ENCODE measurements at places on chromosomes 13 and 19.

DNA sequence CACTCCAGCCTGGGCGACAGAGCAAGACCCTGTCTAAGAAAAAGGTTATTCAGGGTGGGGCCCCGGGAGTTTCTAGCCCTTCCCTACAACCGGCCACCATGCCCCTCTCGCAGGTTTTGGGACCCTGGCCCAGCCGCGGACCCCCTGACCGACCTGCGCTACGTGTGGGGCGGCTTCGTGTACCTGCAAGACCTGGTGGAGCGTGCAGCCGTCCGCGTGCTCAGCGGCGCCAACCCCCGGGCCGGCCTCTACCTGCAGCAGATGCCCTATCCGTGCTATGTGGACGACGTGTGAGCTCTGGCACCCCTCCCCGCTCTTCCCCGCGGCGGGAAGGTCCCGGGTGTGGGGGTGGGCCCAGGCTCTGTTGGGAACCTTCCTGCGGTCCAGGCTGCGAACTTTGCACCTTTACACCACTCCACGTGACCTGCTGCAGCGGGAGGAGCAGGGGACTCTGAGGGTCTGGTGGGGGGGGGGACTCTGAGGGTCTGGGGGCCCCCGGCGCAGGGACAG lies 6.3 kb downstream of the ABCA7 start:
- no peak for DNase-seq

- no peak for DNase-seq
These were observed 22.9 kb downstream of the PPP5C start for GRCh38 chr19:46369817-46370216.

GRCh38 chr19:29878973-29879654 lies 62.9 kb upstream of the URI1 start:
- no peak for DNase-seq

DNA sequence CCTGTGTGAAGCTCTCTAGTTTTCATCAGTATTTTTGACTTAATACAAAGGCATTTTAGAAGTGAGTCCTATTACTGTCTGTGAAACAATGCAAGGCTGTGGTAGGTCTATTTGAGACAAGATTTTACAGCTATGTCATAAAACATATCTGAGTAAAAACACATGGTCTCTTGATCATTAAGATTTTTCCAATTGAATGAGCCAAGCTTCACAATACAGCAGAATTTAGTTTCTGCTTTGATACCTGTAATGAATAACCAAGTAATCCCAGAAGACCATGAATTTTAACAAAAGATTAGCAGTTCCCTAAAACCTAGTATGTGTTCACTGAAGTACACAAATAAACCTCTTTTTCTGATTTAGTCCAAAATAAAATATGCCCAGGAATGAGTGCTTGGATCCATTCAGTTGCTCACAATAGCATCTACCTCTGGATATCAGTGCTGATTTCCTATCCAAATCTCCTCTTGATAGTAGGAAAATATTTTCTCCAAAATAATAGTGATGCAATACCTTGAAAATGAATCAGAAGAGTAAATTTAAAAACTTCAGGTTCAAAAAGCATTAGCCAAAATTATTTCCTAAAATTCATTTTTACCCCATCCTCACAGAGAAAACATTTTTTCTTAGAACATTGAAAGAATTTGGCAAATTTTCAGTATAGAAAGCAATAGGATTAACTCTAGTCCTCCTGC lies 533.5 kb upstream of the SGCG start:
- no peak for DNase-seq

DNA sequence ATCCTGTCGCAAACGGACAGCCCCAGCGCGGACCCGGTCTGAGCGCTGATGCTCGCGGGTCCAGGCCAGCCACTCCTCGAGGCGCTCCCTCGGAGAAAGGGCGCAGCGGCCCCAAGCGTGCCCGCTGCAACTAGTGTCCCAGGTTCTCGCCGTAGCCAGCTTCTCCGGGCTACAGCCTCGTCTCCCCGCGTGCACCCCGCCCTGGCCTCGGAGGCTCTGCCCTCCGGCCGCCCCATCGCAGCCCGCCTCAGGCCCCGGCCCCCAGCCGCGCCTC lies 487 bp downstream of the FLT1 start:
- peak; percentile 56 for DNase-seq

GRCh38 chr19:46898731-46899130 lies 37.9 kb downstream of the ARHGAP35 start:
- no peak for DNase-seq

- no peak for DNase-seq
These were observed 70.6 kb upstream of the MEDAG start for GRCh38 chr13:30835442-30835841.

GRCh38 chr19:10769533-10770491 lies 51.9 kb downstream of the DNM2 start:
- DNase-seq = peak; percentile 28

GRCh38 chr13:99027661-99028425 lies 50.0 kb upstream of the DOCK9 start:
- no peak for DNase-seq

DNA sequence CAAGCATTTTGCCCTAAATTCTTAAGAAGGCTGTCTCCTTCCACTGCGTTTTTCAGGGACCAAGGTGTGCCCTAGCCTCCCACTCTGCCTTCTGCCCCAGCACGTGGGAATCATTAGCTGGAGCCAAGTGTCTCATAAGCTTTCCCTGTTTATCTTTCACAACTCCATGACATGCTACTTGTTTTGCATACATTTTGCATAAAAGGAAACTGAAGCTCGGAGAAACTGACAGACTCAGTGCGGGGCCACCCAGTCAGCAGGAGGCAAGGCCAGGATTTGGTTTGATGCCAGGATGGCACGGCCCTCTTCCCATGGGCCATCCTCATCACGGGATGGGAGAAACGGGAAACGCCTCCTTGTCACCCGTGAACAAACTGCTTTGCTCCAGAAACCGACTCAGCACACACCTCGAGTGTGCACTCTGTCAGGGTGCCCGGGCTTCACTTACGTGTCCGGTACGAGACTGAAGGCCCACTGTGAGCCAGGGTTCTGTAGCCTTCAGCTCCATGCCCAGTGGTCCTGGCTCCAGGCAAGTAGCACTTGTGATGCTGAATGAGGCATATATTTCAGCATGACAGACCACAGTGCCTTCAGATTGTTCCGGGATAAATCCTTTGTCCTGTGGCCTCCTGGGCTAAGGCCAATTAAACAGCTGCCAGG lies 9.6 kb downstream of the CEBPA start:
- no peak for DNase-seq

DNA sequence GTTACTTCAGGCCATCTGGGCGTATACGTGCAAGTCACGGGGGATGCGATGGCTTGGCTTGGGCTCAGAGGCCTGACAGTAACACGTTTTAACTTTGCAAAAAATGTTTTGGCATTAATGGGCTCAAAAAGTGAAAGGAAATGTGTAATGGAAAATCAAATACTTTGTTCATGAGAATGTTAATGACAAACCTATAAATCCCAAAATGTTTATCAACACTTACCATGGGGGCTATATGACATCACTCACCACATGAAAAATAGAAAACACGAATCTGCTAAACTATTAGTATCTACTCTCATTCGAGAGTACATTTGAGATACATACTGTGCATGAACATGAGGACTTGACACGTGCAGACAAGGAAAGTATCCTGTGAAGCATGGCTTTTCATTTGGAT lies 91.7 kb downstream of the FAM216B start:
- no peak for DNase-seq

GRCh38 chr13:75271846-75272245 lies 210.1 kb downstream of the TBC1D4 start:
- peak; percentile 41 for DNase-seq

- no peak for DNase-seq
These were observed 12.9 kb downstream of the CEBPG start for GRCh38 chr19:33386361-33386858.

GRCh38 chr19:10327793-10328192 lies 5.5 kb downstream of the RAVER1 start:
- DNase-seq = no peak

DNA sequence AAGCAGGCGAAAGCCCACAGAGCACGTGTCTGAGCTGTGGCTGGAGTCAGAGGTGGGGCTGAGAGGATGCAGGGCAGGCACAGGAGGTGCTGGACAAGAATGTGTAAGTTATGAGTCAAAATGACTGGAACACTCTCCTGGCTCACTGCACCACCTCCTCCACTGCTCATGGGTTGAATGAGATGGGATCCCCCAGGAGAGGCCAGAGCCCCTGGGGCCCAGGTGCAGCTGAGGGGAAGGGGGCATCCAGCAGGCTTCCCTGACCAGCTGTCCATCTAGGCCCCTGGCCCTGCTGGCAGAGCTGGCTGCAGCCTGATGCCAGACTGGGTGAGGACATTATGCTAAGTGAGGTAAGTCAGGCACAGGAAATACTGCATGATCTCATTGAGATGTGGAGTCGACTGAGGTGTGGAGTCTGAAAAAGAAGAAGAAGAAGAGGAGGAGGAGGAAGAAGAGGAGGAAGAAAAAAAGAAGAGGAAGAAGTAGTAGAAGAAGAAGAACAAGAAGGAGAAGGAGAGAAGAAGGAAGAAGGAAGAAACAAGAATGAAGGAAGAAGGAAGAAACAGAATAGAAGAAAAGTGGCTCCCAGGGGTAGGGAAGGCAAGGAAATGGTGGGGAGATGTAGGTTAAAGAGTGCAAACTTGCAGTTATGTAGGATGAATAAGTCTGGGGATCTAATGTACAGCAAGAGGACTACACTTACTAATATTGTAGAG lies 747.4 kb downstream of the UQCRFS1 start:
- DNase-seq = no peak

GRCh38 chr13:93655154-93655553 lies 428.5 kb downstream of the GPC6 start:
- DNase-seq = no peak

DNA sequence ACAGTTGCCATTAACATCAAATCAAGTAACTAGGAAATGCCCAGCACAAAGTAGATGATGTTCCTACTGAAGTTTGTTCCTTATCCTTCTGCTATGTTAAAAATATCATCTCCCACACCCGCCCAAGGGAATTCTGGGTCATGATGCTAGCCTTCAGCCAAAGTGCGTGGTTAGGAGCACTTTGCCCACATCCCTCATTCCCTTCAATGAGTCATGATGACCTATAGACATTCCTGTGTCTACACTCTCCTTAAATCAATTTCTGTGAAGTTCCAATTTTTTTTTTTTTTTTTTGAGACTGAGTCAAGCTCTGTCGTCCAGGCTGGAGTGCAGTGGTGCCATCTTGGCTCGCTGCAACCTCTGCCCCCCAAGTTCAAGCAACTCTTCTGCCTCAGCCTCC lies 17.0 kb downstream of the RXFP2 start:
- peak; percentile 54 for DNase-seq

DNA sequence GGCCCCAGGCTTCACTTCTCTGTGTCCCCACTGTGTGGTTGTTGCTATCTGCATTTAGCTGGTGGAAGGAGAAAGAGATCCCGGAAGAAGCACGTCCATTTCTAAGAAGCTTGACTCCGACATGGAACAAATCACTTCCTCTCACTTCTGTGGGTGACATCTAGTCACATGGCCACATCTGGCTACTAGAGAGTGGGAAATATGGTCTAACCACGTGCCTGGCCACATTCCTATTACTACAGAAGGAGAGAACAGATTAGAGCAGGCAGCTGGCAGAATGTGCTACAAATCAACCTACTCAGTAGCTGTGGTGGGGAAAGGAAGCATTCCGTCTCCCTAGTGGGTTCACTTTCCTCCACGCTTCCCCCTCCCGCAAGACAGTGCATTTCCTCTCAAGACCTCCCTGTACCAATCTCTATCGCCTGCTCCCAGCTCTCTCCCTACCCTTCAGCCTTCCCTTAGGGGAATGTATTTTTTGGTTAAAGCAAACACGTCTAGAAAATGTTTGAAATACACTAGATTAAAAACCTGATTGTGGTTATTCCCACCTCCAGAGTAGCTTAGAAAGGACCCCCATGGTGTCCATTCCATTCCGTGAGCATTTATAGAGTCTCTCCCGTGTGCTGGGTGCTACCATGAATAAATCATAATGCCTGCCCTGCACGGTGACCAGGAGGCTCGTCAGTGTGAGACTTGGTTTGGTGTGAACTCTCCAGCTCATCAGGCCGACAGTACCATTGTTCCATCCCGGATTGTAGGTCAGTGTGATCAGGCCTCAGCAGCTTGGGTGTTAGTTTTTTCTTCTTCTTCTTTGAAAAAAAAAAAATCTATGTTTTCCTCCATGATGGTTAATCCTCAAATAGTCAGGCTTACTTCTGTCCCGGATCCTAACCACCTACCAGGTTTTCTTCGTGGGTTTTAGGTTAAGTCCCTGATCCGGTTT lies 8.0 kb upstream of the AMER2 start:
- DNase-seq = no peak

- peak; percentile 63 for DNase-seq
These were observed 513 bp downstream of the MIER2 start for GRCh38 chr19:343941-344624.

DNA sequence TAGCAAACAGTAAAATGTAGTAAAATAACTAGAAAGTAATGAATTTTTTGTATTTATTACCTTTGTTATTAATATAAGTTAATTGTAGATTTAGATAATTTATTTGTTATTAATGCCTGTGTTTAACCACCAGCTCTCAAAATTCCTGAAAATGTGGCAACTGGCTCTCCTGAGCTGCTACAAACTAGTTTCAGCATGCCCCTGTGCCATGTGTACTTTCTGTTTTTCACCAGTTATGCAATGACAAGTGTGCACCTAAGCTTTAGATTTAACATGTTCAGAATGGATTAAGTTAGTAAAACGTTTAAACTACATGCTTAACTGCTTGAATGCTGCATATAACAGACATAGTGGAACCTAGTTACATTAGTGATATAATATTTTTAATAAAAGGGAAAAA lies 88.1 kb downstream of the POSTN start:
- no peak for DNase-seq

DNA sequence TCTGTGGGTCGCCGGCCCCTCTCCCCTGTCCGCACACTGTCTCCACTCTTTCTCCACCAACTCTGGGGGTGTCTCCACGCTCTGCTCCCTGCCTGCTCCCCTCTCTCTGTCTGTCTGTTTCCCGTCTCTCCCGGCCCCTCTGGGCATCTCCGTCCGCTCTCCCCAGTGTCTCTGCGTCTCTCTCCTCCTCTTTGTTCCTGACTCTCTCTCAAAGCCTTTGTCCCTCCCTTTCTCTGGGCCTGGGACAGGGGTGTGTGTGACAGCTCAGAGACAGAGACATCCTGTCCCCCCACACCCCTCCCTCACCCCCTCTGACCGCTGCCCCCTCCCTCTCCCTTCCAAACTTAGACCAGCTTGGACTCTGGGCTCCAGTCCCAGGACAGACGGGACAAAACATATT lies 668 bp upstream of the SBK3 start:
- no peak for DNase-seq

DNA sequence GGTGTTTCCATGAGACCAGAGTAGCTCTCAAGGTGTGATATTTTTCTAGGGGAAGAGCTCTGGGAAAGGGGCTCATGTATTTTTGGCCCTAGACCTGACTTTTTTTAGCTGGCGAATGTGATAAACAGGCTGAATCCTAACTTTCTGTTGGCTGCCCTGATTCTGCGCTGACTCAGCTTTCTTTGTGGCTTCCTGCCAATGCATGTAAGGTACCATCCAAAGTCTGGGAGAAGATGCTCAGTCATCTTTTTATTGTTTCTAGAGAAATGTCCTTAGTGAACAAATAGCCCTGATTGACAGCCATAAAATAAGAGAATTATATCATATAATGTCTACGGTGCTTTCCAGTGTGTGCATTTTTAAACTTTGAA lies 113.6 kb upstream of the MBNL2 start:
- DNase-seq = no peak
